ENCODE measurements at places on chromosomes 11 and 22. TPM values are rescaled to one million over a fixed set of nuclear protein-coding genes. Genes with fewer than 3 reads are reported as not detected.

- H3K4me3 ChIP-seq = no peak overlapping the region
- DNase-seq = no peak
- H3K27ac ChIP-seq = no peak overlapping the region
- no peaks in the 10 kb centered on the region for H3K36me3 ChIP-seq
Measured at GRCh38 chr11:11407065-11407762, 54.2 kb upstream of the CSNK2A3 start.

DNA sequence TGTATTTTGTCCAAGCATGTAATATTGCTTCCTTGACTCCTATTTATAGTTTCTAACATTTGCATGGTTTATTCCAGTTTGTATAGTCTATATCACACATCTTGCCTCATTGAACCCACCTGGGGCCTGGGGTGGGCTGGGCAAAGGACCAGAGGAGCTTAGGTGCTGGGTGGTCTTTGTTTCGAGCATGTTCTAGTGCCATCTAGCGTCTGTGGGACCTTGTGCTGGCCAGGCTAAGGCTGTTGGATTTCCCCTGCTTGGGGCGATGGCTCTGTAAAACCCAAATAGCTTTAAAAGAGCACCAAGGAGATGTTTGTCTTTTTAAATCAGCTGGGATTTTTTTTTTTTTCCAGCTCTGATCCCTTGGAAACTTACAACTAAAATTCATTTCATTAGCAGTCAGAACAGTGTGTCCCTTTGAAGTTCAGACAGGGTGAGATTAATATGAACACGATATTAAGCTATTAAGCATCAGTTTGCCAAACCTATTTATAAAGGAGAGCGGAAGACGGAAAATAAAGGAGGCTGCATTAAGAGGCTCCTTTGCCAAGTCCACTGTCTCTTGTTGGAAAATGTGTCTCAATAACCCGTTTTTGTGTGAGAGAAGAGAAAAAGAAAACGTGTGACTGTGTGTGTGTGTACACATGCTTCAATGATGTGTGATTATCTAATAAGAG is 157.4 kb downstream of the COMMD9 start:
- no peak for DNase-seq
- H3K36me3 ChIP-seq = no peaks in the 10 kb centered on the region
- H3K27me3 ChIP-seq = no peaks in the 10 kb centered on the region
- no peak overlapping the region for H3K4me3 ChIP-seq

CALCA gene
- not detected for total RNA-seq

TRIM48 gene
- total RNA-seq = not detected

DNA sequence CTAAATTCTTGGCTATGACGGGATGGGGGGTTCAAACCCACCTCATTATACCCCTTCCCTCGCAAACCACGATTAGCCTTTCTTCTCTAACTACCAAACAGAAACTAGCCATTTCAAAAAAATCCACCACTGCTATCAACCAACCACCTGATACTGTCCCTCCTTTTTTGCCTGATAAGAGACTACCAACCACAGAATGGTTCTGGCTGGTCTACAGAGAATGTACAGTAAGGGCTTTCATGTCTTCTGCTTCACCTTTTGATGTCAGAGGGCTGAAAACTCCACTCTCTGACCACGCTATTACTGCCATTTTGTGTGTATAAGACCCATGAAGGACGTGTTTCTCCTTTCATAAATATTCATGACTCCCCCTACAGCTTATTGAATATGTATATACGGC is 19.1 kb downstream of the RIC3 start:
- H3K27me3 ChIP-seq = no peaks in the 10 kb centered on the region
- H3K4me3 ChIP-seq = no peak overlapping the region
- H3K4me1 ChIP-seq = no peaks in the 10 kb centered on the region

- peaks cover 3% of the 10 kb centered on the region for H3K27me3 ChIP-seq
- H3K4me3 ChIP-seq = no peak overlapping the region
- no peaks in the 10 kb centered on the region for H3K36me3 ChIP-seq
Measured at GRCh38 chr22:48934446-48934845, 893.2 kb downstream of the BRD1 start.

GRCh38 chr11:69352715-69353319 is 58.9 kb downstream of the MYEOV start:
- no peaks in the 10 kb centered on the region for H3K36me3 ChIP-seq
- H3K4me1 ChIP-seq = no peaks in the 10 kb centered on the region
- H3K27ac ChIP-seq = no peak overlapping the region
- H3K4me3 ChIP-seq = no peak overlapping the region
- no peak for DNase-seq
- no peaks in the 10 kb centered on the region for H3K27me3 ChIP-seq

TRIM3 gene
- total RNA-seq = 16.4 TPM

- no peak overlapping the region for H3K27ac ChIP-seq
- H3K27me3 ChIP-seq = no peaks in the 10 kb centered on the region
- no peak overlapping the region for H3K4me3 ChIP-seq
Measured at GRCh38 chr11:49424136-49424535, 215.7 kb upstream of the FOLH1 start.

DNA sequence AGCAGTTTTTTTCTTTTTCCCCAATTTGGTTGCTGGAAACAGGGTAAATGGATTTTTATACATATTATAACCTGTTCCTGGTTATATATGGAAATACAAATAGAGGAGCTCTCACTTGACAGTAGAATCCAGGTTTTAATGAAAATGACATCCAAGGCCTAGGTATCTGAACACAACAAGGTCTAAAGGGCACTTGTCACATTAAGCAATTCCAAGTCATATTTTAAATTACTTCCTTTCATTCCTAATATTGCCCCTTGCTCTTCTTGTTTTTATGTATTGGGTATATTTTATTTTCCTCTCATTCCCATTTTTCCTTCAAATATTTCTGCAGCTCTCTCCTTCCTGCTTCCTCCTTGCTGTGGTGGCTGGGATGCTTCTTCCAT is 27.1 kb downstream of the CTNND1 start:
- DNase-seq = no peak
- no peak overlapping the region for H3K4me3 ChIP-seq
- peaks cover 28% of the 10 kb centered on the region for H3K4me1 ChIP-seq
- H3K36me3 ChIP-seq = no peaks in the 10 kb centered on the region
- no peak overlapping the region for H3K27ac ChIP-seq

DNA sequence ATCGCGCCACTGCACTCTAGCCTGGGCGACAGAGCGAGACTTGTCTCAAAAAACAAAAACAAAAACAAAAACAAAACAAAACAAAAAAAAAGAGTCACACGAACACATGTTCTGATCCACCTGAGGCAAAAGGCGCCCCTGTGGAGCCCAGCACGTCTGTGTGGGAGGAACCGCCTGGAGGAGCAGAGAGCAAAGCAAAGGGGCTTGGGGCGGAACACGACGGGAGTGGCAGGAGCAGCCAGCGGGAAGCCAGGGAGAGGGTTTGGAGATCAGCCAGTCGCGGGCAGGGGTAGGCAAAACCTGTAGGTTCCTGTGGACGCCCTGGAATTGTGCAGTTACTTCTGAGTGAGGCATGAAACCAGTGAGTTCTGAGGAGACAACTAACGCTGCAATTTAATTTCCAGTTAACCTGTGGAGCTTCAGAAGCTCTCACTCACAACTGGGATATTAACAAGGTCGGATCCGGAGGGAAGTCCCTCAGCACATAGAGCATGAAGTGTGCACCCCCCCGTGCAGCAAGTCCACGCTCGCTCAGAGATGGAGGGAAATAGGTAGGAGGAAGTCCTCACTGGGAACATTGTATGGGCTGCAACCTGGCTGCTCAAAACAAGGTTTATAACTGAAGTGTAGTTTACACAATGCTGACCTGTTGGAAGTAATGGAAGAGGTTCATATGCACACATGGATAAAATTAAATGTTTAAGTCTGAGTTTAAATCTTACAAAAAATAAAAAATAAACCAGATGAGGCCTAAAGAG is 13.2 kb upstream of the USP18 start:
- H3K36me3 ChIP-seq = no peaks in the 10 kb centered on the region
- no peaks in the 10 kb centered on the region for H3K4me1 ChIP-seq
- H3K27ac ChIP-seq = no peak overlapping the region
- DNase-seq = no peak
- no peaks in the 10 kb centered on the region for H3K27me3 ChIP-seq

- no peak overlapping the region for H3K4me3 ChIP-seq
- DNase-seq = no peak
- no peaks in the 10 kb centered on the region for H3K36me3 ChIP-seq
- H3K27ac ChIP-seq = no peak overlapping the region
Measured at GRCh38 chr11:72452495-72452894, 18.2 kb upstream of the CLPB start.

KRTAP5-1 gene
- total RNA-seq = not detected

DNA sequence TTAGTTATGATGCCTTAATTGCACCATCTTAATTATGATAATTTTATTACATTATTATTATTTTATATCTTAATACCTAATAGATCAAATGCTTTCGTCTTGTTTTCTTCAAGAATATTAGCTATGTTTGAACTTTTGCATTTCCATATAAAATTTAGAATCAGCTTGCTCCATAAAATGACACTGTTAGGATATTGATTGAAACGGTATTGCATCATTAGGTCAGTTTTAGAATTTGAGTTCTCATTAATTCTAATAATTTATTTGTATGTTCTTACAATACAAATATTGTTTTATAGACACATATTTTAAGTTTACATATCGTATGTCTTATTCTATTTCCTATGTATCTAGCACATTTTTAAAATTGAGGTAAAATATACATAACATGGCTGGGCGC is 6.7 kb downstream of the CFAP68 start:
- no peaks in the 10 kb centered on the region for H3K4me1 ChIP-seq
- no peak overlapping the region for H3K4me3 ChIP-seq
- no peak for DNase-seq
- no peaks in the 10 kb centered on the region for H3K27me3 ChIP-seq
- no peak overlapping the region for H3K27ac ChIP-seq
- no peaks in the 10 kb centered on the region for H3K36me3 ChIP-seq

Data from CD4-positive, alpha-beta T cell (primary cell).